Body of pancreas (tissue), 4 donors: ENCODE measurements at places on chromosomes 12 and 14. TPM values are rescaled to one million over a fixed set of nuclear protein-coding genes. Genes with fewer than 3 reads are reported as not detected.
A peak's percentile ranks its signal among the peaks of the same experiment; 100 is the strongest.

DNA sequence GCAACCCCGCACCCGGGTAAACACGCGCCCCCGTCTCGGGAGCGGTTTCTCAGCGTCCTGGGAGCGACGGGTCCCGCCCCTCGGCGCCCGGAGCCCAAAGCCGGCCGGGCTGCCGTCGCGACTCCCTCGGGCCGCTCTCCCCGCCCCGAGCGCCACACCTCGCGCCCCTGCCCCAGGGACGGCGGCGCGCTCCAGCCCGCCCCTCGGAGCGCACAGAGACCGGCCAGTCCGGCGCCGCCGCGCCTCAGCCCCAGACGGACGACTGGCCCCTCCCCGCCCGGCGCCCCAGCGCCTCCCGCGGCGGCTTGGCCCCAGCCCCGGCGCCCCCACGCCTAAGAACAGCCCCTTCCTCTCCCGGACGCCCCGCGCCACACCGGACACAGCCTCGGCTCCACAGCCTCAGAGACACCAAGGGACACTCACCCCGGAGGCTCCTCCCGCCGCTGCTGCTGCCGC lies 411 bp downstream of the BTBD7 start:
- peak; percentile 66 for DNase-seq

- no peak for DNase-seq
Observed at GRCh38 chr12:29167445-29167844, 18.4 kb downstream of the FAR2 start.

GRCh38 chr14:37546621-37547447 lies 48.2 kb downstream of the FOXA1 start:
- no peak for DNase-seq

Gene NINJ2
- 0.78 TPM for total RNA-seq

Gene INHBC
- total RNA-seq = not detected

Gene PTPRO
- 1.3 TPM for total RNA-seq

DNA sequence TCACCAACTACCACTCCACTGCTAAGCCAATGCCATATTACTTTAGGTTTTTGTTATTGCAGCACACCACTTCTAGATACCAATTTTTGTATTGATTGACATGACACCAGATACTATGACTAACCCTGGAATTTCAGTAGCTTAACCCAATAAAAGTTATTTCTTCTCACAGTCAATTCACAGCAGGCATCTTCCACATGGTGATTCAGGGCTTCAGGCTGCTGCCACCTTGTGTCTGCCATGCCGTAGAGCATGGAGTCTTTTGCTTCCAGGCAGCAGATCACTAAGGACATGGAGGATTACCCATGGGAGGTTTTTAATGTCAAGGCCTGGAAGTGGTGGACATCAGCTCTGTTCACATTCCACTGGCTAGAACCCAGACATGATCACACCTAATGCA lies 56.4 kb upstream of the LTA4H start:
- no peak for DNase-seq

- peak; percentile 77 for DNase-seq
Observed at GRCh38 chr12:55073043-55074022, 52.9 kb upstream of the OR9K2 start.

GRCh38 chr12:45246236-45246635 lies 30.3 kb downstream of the ANO6 start:
- no peak for DNase-seq

DNA sequence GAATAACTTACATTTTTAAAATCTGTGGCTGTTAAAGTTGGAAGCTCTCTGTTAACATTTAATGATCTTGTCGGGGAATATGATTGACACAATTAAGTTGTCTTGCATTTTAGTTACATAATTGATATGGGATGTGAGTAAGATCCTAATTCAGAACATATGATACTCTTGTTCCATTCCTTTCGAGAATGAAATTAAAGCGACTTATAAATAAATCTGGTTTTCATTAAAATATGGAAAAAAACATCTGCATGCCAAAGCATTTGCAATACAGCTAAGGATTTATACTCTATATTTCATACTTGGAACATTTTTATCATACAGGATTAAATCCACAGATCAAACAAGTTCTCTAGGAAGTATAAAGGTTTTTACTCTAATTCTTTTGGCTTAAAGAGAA lies 52.0 kb downstream of the SLC38A6 start:
- no peak for DNase-seq

Gene LRRC9
- total RNA-seq = not detected
